K562 (cell line): ENCODE measurements at places on chromosomes 2 and 18. TPM values are rescaled to one million over a fixed set of nuclear protein-coding genes. Genes with fewer than 3 reads are reported as not detected.

- no peak for DNase-seq
These were observed 122.7 kb downstream of the COL6A3 start for GRCh38 chr2:237291138-237291792.

The MBD1 gene
- 59.7 and 60.9 TPM in 2 replicates for total RNA-seq

GRCh38 chr2:224646242-224646846, 61.2 kb upstream of the CUL3 start:
- peak; percentile 12 for DNase-seq

DNA sequence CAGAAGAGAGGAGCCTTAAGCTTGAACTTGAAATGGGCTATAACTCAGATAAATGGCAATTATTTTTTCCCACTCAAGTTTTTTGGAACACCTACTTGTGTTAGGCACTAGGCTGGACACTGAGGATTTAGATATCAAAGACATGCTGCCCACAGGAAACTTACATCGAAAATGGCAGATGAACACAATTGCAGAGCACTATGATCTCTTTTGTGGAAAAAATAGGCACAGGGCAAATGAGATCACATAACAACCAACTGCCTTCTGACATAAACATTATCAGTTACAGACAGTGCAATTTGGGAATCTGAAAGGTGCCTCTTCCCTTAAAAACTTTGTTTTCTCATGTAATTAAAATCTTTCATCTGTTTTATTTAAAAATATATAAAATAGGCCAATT, 3.8 kb upstream of the IRS1 start:
- no peak for DNase-seq

GRCh38 chr2:190410166-190410565, 2.0 kb downstream of the MFSD6 start:
- no peak for DNase-seq

- DNase-seq, result no peak
These were observed 44.3 kb upstream of the GLI2 start for GRCh38 chr2:120691410-120691809.

The ICA1L gene
- 0.74 and 1.4 TPM in 2 replicates for total RNA-seq

The POTEI gene
- total RNA-seq, result 3.7 and 3.9 TPM in 2 replicates
